ENCODE measurements at places on chromosomes 6 and 20. TPM values are rescaled to one million over a fixed set of nuclear protein-coding genes. Genes with fewer than 3 reads are reported as not detected.

EYS gene
- not detected for total RNA-seq

GRCh38 chr20:20360464-20360863 is 7.4 kb upstream of the INSM1 start:
- DNase-seq, result peak; percentile 26

FAM8A1 gene
- total RNA-seq, result 24.1 TPM

DNA sequence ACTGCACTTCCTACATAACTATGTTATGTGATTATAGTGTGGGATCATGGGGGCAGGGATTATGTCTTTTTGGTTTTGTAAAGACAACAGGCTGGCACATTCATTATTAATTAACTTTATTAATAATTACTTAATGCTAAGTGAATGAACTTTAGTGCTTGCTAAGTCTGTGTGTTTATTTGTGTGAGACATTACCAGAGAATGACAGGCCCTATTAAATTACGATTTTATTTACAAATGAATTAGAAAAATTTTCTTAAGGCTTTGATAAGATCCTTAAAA is 100.9 kb downstream of the CD83 start:
- DNase-seq, result no peak

GRCh38 chr20:38805958-38806854 is 709 bp downstream of the PPP1R16B start:
- peak; percentile 15 for DNase-seq

ATP6V1G2 gene
- 4.8 TPM for total RNA-seq

DNA sequence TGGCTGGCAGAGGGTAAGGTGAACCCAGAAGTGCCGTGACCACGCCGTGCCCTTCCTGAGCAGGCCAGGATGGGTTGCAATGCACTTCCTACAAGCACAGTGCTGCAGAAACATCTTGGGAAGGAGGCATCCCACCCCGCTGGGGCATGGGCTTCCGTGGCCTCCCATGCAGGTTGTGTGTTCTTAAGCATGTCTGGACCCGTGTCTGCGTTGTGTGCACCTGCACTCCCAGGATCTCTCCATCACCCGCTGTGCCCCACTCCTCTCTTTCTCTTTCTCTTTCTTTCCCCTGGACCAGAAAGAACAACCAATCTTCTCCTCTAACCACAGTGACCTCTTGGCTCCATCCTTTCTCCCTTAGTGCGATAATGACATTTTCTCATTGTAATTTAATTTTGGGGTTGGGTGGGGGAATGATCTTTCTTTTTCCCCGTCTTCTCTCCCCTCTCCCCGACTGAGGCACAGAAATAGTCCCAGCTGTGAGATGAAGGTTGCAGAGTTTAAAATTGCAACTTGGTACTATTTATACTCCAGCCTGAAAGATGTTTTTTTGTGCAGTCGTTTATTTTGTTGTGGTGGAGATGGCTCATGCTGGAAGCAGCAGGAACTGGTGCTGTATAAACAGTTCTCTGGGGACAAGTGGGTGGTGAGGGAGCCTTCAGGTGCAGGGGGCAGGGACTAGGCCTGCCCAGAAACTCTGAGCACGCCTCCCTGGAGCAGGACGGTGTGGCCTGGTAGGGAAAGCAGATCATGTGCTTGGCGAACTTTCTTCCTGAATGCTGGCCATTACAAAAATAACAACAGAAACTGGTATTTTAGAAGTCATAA is 20.5 kb downstream of the BCAS4 start:
- DNase-seq, result no peak

DNA sequence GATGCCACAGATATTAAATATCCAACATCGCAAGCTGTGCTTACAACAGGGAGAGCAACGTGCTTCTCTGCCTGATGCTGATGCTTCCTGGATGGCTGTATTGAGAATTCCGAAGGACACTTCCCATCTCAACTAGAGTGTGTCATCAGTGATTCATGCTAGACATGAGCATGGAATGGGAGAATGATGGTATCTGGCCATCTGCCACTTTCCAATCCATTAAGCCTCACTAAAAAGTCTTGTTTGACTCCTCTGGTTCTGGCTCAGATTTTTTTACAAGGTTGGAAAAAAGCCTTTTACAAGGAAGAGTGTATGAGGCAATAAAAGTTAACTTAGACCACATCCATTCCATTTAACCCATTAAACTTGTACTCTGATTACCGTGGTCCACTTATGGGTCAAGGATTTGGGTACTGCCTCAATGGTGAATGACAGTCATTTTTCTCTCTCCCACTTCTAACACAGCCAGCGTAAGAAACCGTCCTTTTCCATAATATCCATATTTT is 265.3 kb downstream of the UST start:
- no peak for DNase-seq

GRCh38 chr6:32581315-32582095 is 8.1 kb downstream of the HLA-DRB1 start:
- no peak for DNase-seq

NRN1 gene
- not detected for total RNA-seq

DNA sequence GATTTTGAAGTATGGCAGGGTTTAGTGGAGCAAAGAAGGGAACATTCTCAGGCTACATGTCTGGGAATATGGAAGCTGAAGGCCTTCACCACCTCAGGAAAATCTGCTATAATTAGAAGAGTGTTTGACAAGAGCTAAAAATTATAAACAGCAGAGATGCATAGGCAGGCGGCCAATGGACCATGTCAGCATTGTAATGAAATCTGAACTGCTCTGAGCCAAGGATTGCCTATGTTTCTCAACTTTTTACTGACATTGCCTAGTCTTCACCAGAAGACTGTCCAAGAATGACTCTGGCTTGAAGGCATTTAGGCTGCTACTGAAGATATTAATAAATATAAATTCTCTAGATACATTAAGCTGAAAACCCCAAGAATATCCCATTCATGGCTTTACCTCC is 84.1 kb downstream of the C6orf52 start:
- DNase-seq, result no peak

DNA sequence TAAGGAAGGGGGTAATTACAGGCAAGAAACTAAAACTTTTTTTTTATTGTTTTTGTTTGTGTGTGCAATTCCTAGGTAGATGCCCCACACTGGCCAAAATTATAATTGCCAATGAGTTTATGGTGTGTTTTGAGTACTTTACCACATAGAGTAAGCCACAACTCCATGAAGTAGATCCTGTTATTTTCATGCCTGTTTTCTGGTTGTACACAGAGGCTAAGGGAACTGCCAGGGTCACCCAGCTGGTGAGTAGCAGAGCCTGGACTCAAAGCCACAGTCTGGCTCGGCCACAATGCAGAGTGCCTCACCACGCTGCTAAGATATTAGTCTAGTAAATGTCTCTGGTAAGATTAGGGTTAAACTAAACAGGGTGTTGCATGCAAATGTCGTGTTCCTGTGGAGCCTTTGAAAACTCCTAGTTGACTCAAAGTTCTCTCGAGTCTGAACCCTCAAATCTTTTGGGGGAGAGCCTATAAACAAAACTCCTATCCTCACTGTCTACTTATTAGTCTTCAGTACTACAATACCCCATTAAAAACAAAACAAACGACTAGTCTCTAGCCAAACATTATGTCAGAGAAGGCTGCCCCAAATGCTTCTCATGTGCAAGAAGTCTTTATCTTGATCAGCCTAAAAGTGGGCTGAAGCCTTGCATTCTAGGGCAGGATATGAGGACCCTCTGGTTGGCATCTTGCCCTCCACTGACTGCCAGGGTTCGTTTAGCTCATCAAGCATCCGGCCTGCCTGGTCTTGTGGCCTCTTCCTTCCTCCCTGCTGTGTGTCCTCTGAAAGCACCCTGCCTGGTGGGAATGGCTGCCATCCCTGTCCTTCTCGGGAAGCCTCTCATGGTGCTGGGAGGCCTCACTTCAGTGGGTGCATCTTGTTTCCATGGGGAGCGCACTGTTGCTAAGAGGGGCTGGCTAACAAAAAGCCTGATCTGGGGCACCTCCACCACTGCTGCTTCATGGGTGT is 4.2 kb downstream of the DUSP22 start:
- DNase-seq, result no peak

PROKR2 gene
- total RNA-seq, result not detected

DNA sequence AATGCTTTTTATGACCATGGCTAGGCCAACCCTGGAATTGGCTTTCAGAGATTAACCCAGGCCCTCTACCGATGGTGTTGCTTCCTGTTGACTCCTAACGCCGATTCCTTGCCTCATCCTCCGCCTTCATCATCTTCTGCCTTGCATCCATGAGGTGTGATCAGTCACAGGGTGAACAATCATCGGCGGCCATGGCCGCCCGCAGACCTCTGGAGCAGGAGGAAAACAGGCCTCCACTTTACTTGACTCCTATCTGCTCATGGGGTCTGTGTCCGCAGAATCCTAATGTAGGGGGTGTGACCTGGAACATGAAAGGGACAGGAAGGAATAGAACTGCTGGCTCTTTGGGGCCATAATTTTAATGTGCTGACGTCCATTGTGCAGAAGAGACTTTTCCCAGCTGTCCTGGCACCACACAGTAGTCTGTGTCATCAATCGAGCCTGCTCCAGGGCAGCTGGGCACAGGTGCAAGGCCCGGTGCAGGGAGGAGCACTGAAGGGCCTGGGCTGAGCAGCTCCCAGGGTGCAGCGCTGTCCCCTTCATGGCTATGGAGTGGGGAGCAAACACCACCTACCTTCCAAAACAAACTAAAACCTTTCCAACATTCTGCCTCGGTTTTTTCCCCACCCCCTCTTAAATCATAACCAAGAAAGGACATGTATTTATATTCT is 8.0 kb downstream of the SLC22A3 start:
- no peak for DNase-seq

GRCh38 chr6:111774346-111774703 is 98.9 kb downstream of the FYN start:
- no peak for DNase-seq

DNA sequence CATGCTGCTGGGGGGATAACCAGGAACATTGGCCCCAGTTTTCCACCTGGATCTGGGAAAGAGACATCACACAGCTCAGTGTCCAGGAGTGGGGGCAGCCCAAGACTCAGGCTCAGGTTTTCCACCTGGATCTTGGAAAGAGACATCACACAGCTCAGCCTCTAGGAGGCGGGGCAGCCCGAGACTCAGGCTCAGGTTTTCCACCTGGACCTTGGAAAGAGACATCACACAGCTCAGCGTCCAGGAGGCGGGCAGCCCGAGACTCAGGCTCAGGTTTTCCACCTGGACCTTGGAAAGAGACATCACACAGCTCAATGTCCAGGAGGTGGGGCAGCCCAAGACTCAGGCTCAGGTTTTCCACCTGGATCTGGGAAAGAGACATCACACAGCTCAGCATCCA is 361.6 kb downstream of the THBS2 start:
- DNase-seq, result no peak

DNA sequence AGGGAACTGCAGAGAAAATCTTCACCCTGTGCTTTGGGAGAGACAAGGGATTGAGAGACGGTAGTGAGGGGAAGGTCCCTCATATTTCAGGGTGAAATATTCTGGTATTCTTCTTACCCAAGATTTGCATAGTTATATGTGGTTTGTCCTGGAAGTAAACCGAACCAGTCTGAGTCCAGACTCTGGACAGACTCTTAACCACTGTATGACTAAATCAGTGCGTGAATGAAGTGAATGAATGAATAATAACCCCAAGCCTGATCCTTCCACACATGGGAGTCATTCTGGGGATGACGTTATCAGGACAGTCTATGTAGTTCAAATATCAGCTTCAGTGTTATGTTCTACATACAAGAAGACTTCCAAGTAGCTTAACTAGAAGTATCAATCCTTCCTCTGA is 690.7 kb downstream of the KIF16B start:
- DNase-seq, result no peak

DNA sequence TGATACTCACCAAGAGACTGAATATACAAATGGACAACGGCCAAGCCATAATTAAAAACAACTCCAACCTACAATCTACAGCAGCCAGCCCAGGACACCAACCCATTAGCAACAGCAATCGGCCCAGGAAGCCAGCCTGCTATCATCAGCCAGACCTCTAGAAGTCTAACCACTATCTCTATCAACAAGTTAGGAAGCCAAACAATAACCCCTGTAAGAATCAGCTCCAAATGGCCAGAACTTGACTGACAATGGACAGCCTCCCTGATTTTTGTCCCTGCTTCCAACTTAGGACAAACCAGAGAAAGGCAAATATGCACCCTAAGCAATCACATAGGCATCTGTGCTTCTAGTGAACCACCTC is 511.8 kb upstream of the JARID2 start:
- DNase-seq, result no peak

- DNase-seq, result peak; percentile 20
Measured at GRCh38 chr6:20092071-20092566, 120.2 kb downstream of the MBOAT1 start.

DNA sequence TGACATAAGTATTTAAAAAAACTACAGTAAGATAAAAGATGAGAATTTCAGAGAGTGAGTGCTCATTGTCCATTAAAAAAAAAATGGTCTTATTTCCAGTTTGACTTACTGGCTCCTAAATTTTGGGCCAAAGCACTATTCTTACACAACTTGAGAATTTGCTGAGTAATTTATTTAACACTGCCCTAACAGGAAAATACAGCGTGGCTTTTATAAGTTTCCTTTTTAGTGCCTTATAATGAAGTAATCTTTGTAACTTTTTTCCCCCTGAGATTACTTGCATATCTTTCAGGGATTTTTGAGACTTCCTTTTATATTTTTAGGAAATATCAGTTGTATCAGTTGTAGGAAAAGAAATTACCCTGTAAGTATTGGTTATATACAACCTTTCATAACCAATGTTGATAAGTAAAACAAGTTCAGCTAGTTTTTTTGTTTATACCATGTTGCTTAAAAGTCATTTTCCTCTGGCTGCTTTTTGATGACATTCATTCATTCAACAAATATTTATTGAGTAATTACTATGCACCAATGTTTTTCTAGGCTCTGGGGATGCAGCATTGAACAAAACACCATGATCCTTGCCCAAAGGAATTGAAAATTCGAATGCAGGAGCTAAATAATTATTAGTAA is 106.4 kb upstream of the SGK1 start:
- no peak for DNase-seq

- DNase-seq, result no peak
Measured at GRCh38 chr6:143734641-143735063, 56.9 kb downstream of the PHACTR2 start.

- no peak for DNase-seq
Measured at GRCh38 chr6:81023007-81023582, 729.4 kb downstream of the TENT5A start.

PHF1 gene
- 44.6 TPM for total RNA-seq

DNA sequence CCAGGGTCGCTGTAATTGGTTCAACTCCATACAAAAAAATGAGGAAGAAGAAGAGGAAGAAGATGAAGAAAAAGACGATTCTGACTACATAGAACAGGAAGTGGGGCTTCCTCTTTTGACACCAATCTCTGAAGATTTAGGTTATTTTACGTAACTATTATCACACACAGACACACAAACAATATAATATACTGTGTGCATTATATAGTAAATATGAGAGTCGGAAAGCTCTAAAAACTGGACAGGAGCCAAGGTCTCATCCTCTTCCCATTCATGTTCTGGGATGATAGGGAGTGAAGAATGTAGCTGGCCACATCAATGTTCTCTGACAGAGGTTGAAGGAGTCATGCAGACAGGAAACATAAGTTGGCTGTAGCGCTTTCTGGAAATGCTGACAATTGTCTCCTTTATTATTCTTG is 13.3 kb downstream of the RSPH4A start:
- DNase-seq, result no peak

- DNase-seq, result no peak
Measured at GRCh38 chr6:1619673-1620503, 10.2 kb downstream of the FOXC1 start.

Measured in naive thymus-derived CD4-positive, alpha-beta T cell (primary cell).